Uterus (tissue), 4 donors: ENCODE measurements at places on chromosomes 3 and 15.

- DNase-seq: no peak
Measured at GRCh38 chr3:181690769-181691168, 21.0 kb upstream of the SOX2 start.

GRCh38 chr3:196914866-196915265 lies 27.5 kb downstream of the NCBP2 start:
- DNase-seq: no peak

DNA sequence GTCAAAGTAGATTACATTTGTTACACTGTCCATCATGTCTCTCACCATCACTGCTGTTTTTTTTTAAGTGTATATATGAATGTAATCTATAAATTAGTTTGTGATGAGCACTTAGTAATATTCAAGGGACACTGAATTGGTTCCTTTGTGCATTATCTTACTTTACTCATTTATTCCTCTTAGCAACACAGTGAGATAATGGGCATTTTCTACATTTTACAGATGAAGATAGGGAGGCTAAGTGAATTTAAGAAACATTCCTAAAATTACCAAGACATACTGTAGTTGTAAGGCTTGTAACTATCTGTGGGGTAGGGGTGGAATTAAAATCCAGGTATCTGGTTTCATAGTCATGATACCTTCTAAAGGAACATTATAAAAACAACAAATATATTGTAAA lies 33.9 kb downstream of the VPS8 start:
- DNase-seq: no peak

- no peak for DNase-seq
Measured at GRCh38 chr3:130968221-130968620, 58.4 kb downstream of the ASTE1 start.

DNA sequence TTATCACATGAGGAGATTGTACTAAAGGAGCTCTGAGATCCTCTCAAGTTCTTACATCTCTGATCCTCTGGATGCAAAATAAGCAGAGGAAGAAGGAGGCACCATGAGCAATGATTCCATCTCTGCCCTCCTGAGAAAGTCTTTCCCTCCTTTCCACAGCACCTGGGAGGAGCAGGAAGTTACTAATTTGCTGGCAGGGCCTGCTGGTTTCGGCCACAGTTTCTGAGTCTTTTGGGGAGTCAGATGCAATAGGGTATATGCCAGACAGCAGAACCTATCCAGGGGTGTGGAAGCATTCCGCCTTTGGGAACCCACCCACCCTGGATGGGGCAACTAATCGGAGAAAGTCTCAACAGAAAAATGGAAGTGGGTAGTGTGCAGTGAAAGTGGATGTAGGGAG lies 38.5 kb upstream of the SPTSSB start:
- DNase-seq: no peak

DNA sequence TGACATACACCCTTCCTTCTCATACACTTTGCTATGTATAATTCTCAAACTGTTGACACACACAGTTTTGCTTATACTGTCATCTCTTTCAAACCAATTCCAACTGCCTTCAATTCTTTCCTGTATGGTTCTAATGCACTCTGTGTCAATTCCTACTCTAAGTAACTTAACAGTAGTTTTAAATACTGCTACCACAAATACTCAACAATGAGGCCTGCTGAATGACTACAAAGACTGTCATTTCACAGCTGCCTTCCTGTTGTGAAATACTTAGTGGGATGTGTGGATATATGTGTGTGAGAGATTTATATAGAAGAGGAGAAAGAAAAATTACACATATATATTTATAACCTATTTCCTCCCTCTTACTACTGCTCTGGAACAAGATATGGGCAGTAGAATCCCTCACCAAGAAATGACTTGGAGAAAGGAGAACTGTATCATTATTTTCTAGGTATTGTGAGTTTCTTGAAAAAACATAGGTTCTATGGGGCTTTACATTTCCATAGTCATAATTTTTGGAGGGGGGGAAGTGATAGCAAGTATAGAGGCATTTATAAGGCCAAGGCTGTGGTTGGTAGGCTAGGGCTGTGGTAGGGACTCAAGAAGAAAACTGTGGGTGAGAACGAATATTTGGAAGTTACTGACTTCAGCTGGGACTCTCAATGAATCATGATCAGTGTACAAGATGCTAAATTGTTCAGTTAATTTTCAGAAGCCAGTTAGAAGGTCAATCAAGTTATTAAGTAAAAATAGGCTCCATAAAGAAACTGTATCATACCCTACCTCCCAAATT lies 88.7 kb downstream of the ANKRD28 start:
- DNase-seq: no peak
